Stimulated activated CD8-positive, alpha-beta memory T cell treated with anti-CD3 and anti-CD28 coated beads, Interleukin-7, amount 100 ng/mL, for 1 hour (primary cell): ENCODE measurements at places on chromosomes 2 and 18.

GRCh38 chr2:148255929-148256328, 235.0 kb downstream of the MBD5 start:
- DNase-seq = no peak

DNA sequence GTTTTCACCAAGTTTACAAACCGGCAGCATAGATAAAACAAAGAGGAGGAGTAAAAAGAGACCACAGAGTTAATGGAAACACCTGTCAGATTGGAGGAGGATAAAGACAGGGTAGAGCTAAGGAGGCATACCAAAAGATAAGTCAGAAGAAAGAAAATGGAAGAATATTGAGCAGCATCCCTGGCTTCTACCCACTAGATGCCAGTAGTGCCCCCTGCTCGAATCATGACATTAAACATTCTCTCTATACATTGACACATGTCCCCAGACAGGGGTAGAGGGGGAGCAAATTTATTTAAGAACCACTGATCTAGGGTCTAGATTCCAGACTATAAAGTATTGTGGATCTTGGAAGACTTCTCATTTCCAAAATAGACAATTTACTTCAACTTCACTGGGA, 159.8 kb upstream of the ETAA1 start:
- no peak for DNase-seq

DNA sequence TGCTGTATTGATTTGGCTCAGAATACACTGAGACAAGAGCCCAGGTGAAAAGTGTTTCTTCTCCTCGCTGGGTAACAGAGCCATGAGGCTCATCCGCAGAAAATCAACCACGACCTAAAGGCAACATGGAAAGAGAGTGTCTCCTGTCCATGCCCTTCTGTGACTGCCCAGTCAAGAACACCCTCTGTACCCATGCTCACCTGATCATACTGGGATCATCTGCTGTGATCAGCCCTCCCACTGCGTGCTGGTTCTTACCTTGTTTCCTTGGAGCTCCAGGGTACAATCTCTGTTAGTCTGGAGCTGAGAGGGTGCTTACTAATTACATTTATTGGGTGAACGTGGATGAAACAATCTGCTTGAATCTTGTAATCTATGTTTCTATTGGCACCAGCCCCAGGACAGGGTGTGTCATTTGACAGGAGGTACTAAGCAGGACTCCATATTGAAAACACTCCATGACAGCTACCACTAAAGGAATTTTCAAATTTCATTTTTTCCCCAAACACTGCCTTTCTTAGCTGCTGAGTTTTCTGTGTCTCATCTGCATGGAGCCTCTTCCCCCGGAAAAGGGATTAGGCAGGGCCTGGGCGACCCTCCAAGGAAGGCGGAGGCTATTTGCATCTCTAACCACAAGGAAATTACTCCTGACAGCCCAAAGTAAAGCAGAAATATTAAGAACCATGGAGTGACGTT, 39.7 kb upstream of the GRP start:
- no peak for DNase-seq

GRCh38 chr2:100944617-100945432, 57.3 kb upstream of the RPL31 start:
- DNase-seq = no peak

GRCh38 chr2:28487258-28487657, 8.6 kb upstream of the PLB1 start:
- no peak for DNase-seq

- no peak for DNase-seq
Observed at GRCh38 chr2:234107861-234108260, 57.4 kb downstream of the SPP2 start.

GRCh38 chr2:211447548-211447947, 891.1 kb downstream of the CPS1 start:
- DNase-seq = no peak

- no peak for DNase-seq
Observed at GRCh38 chr2:212938144-212938793, 213.1 kb downstream of the IKZF2 start.

GRCh38 chr2:22444281-22444680, 940.7 kb upstream of the KLHL29 start:
- no peak for DNase-seq

DNA sequence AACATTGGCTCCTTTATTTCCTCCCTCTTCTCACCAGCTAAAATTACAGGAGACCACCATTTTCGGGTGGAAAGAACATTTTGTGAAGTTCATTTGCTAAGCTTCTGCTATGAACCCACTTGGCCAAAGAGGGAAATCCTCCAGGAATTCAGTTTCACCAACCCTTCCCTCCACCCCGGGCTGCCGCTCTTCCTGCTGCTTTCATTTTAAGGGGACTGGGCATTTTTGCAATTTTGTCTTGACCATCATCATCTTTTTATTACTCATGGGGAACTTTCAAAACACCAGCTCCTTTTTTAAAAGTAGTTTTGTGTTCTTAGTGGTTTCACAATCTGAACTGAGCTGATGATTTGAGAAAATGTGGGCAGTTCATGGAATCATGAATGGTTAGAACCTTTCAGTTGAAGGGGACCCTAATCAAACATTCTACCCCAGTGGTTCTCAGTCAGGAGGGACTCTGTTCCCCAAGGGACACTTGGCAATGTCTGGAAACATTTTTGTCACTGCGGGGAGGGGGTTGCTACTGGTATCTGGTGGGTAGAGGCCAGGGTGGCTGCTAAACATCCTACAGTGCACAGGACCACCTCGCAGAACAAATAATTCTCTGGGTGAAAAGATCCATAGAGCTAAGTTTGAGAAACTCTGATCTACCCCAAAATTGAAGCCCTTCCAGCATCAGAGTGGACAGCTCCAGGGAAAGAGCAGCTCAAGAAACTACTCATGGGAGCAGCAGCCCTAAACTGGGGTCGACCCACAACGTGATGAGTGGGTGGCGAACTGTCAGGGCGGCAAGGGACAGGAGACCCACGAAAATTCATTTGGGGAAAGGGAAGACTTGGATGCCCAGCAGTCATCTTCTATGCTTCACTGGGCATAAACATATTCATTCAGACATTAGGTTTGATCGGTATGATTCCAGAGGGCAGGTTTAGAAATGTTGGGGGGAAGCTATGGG, 92.9 kb downstream of the ACKR3 start:
- DNase-seq = no peak

DNA sequence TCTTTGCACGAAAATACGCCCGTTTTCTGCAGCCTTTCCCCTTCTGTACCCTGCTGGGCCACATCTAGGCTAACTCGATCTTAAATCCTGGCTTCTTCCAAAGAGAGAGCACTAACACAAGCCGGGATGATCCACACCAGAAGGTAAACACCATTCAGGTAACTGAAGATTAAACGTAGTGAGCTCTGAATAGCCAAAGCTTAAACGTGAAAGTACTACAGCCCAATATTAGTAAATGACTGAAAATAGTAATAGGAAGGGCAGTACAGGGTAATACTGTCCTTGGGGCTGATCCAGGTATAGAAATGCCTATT, 422 bp upstream of the MRPL53 start:
- DNase-seq = no peak

DNA sequence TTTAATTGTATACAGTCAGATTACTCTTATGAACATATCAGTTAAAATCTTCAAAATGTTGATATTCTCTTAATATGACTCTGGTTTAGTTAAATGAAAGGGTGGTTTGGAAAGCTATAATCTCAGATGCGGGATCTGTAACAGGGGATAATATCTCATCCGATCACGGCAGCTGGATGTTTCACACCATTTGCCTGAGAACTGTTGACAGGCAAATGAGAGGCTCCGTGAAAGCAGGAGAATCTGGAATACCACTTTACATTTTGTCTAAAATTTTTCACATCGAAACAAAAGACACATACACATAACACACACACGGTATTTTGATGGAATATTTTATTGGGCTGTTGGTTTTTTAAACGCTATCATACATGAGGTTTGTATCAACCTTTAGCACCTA, 518.6 kb upstream of the SLC39A10 start:
- no peak for DNase-seq

GRCh38 chr18:10062302-10063300, 148.8 kb downstream of the VAPA start:
- no peak for DNase-seq

DNA sequence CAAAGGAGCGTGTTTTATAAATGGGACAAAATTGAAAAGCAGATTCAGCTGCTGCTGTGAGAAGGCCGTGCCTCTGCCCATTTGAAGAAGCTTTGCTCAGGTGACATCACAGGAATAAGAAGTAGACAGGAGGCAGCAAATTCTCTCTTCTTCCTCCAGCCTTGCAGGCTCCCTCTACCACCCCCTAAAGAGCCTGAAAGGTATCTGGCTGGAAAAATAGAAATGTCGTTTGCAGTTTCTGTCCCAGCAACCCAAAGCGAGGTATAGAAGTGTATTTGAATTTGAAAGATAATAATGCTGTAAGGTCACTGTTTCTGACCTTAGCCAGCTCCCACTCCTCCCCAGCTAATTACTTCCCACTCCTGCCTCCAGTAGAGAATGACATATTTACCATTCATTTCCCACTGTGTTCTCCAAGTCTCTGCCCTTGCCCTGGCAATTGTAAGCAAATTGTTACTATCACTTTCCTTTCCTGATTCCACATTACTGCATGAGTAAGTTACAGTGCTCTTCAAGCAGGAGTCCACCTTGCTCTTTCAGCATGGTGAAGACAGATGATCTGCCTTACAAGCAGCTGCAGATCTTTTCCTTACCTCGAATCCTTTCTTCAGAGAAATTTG, 56.8 kb upstream of the RASGRP3 start:
- DNase-seq = no peak

DNA sequence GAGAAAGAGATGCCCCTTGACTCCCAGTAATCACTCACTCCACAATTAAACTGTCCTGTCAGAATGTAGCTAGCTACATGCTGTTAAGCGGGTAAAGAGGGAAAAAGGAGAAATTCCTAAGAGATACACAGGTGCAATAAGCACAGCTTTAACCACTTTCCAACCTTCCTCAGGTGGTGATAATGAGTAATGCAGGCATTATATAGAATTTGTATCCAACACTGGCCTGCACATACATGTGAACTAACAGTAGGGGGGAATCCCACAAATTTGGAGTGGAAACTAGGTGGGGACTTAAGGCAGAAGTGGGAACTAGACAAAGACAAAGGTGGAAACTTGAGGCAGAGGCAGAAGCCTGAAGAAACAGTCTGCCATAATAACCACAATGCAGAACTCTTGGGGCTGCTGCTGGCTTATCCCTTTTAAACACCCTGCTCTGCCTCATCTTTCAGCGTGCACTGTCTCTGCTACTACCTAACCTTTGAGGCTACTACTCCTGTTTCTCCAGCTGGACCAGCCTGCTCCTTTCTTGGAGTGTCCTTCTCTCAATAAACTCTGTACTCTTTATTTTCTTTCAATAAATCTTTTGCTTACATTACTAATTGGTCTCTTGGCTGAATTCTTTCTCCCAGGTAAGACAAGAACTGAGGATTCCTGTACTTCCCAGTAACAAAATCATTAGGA, 259.7 kb downstream of the PDE11A start:
- DNase-seq = no peak

DNA sequence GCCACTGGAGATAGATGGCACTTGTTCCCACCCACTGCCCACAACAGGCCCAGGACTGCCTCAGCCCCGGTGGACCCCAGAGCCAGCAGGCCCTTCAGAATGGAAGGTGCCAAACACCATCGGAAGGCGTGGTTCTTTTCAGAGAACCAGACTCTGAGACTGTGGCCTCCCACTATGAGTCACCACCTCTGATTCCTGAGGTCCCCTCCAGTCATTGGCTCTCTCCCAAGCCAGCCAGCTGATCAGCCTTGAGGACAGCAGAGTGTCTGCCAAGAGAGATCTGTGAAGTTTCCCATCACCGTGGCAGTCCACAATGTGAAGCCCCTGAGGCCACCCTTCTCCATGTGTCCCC, 10.4 kb upstream of the MAP3K2 start:
- no peak for DNase-seq

GRCh38 chr2:3214065-3214464, 163.6 kb downstream of the EIPR1 start:
- no peak for DNase-seq

DNA sequence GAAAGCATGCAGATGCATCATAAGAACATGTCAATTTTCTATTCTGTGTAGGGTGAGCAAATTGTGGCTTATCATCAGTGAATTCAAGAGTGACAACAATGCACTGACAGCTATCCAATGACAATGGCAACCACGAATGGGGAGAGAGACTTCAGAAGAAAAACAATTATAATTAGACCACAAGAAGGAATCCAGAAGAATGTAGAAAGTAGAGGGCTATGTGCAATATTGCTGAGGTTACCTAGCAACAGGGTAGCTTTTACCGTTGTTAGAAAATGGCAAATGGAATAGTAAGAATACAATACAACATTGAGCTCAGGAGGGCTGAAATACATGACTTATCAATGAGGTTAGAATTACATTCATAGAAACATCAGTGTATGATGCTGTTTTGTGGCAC, 71.1 kb upstream of the SESTD1 start:
- DNase-seq = no peak

DNA sequence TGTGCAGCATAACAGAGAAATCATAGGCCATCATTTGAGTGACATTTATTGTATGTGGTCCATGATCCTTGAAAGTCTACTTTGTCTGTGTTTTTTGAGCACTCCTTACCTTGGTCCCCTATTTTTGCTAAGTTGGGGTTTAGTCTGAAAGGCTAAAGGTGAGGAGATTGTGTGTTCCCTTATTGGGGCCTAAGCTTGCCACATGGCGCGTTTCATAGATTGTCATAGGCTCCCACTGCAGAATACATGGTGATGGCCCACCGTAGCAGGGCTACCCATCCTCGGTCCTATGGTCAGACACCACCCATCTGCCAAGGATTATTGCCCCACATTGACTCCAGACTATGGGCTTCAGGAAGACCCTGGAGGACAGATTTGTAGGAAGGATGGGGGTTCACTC, 117.0 kb upstream of the ZSWIM2 start:
- no peak for DNase-seq

DNA sequence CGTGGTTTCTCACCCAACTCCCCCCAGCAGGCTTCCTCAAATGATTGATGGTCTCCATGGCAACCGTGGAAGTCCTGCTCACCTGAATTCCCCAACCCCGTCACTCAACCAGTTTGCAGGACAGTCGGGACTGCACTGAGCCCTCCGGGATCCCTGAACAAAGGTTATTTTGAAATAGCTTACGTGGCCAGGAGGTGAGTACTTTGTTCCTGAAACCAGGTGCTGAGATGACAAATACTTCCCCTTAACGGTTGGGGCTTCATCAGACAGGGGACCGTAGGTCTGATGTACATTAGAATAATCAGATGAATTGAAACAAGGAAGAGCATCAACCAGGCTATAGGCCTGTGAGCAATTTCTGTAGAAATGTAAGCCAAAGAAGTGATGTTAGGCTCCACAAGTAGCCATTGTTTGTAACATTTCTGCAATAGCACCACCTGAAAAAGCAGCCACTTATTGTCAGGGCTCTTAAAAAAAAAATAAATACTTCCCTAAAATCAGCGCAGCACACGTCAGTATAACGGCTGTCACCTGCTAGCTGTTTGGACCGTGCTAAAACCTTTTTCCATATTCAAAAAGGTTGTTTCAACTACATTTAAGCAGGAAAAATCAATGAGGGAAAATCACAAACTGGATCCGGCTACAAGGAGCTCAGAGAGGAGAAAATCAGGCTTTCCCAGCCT, 206.4 kb upstream of the ID2 start:
- DNase-seq = no peak
